ENCODE measurements at places on chromosomes 11 and 22.

DNA sequence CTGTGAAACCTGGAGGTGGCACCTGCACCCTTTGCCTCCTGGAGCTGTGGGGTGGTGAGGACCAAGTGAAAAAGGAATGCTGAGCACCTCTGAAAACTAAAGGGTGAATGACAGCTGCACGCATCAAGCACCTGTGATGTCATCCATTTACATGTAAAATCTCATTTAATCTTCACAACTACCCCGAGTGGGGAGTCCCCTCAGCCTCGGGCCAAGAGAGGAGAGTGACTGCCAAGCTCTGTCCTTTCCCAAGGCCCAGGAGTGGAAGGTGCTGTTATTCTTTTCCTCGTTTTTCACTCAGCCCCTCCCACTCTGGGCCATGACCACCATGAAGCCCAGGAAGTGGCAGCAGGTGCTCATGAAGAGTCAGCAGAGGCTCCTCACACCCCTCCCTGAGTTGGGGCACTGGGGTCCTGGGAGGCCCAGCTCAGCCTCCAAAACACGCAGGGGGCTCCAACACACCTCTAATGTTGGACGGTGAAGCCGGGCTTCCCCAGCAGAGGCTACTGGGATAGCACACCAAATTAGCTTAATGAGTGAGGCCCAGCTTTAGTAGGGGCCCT is 35.7 kb downstream of the NECTIN1 start:
- DNase-seq: no peak

- no peak for DNase-seq
Observed at GRCh38 chr22:25757686-25758085, 15.7 kb downstream of the MYO18B start.

GRCh38 chr11:79860336-79860735 is 419.5 kb upstream of the TENM4 start:
- no peak for DNase-seq

DNA sequence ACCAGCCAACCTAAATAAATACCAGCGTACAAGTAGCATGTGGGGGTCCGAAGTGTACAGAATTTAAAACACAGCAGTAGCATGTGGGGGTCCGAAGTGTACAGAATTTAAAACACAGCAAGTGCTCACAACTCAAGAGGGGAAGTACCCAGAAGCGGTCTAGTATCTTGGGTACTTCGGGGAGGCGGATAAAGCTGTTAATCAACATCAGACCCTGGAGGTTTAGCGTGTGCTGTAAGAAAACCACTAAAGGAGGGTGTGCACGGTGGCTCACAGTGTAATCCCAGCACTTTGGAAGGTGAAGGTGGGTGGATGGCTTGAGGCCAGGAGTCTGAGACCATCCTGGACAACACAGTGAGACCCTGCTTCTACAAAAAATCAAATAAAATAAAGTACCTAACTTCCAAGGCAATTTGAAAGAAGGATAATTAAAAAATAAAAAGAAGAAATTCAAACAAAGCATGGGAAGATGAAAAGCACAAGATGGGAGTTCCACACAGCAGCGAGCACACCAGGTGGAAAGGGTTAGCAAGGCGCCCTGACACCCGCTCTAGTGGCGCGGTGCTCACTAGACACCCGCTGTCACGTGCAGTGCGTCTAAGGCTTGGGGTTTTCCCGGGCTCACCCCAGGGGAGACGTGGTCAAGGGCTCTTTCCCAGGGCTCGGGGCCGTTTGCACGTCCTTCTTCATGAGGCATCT is 35.0 kb upstream of the MOB2 start:
- DNase-seq: no peak

DNA sequence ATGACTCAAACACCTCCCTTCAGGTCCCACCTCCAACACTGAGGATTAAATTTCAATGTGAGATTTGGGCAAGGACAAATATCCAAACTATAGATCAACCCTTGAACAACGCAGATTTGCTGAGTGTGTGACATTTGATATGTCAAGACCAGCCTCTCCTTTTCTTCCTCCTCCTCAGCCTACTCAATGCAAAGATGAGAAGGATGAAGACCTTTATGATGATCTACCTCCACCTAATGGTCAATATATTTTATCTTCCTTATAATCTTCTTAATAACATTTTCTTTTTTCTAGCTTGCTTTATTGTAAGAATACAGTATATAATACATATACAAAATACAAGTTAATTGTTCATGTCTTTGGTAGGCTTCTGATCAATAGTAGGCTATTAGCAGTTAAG is 67.5 kb upstream of the MPPED2 start:
- DNase-seq: no peak

- no peak for DNase-seq
Observed at GRCh38 chr11:128772814-128773213, 78.9 kb downstream of the FLI1 start.

- DNase-seq: no peak
Observed at GRCh38 chr11:8698917-8699441, 16.4 kb downstream of the RPL27A start.

DNA sequence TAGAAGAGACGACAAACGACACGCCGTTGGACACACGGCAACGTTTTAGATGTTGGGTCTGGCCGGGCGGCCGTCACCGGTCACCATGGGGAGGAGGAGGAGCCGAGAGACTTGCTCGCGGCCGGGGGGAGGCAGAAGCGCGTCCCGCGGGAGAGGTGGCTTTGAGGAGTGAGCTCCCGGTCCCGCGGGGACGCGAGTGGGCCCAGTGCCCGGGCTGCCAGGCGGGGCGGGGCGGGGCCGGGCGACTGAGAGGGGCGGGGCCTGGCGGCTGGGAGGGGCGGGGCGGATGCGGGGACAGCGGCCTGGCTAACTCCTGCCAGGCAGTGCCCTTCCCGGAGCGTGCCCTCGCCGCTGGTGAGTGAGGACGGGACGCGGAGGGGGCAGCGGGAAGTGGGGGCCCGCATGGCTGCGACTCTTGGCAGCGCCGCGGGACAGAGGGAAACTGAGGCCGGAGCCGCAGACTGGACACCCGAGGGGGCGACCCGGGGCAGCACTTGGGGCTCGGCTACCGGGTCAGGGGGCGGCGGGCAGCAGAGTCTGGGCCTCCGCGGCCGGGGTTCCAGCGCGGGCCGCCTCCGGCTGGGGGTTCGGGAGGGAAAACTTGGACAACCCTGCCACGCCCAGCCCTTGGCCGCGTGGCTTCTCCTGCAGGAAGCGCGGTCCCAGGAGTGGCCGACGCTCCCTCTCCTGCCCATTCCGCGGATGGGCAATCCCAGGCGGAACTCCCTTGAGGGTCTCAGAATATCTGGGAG is at the start of gene TSPO:
Gene TSPO, plus strand, starts transcription at position 309 of the 752 bp plus-strand sequence. CDS start 7,680 bp downstream, outside the sequence.
- peak; percentile 34 for DNase-seq

DNA sequence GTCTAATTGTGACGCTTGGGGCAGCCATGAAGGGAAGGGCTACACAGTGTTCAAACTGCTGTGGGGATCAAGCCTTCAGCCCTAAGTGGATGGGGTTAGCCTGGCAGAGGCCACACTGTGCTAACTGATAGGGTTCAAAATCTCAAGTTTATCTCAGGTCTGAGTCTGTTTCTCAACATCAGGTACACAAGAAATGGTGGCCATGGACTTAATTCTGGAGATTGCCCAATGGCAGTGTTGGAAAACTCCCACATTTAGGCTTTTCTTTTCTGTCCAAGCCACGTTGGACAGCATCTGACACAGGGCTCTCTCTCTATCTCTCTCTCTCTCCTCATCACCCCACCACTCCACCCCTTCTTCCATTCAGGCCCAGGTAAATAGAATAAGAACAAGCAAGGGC is 10.9 kb upstream of the DGAT2 start:
- no peak for DNase-seq

- DNase-seq: no peak
Observed at GRCh38 chr22:33677536-33677935, 242.7 kb downstream of the LARGE1 start.

GRCh38 chr22:46897246-46897623 is 134.8 kb downstream of the TBC1D22A start:
- no peak for DNase-seq

GRCh38 chr11:65918211-65919140 is at the start of gene C11orf68:
Gene C11orf68, minus strand, starts transcription at chr11:65919062. Its CDS starts 31 bp downstream, at chr11:65919031.
- DNase-seq: no peak

GRCh38 chr11:114081641-114082414 is 22.3 kb downstream of the ZBTB16 start:
- no peak for DNase-seq

DNA sequence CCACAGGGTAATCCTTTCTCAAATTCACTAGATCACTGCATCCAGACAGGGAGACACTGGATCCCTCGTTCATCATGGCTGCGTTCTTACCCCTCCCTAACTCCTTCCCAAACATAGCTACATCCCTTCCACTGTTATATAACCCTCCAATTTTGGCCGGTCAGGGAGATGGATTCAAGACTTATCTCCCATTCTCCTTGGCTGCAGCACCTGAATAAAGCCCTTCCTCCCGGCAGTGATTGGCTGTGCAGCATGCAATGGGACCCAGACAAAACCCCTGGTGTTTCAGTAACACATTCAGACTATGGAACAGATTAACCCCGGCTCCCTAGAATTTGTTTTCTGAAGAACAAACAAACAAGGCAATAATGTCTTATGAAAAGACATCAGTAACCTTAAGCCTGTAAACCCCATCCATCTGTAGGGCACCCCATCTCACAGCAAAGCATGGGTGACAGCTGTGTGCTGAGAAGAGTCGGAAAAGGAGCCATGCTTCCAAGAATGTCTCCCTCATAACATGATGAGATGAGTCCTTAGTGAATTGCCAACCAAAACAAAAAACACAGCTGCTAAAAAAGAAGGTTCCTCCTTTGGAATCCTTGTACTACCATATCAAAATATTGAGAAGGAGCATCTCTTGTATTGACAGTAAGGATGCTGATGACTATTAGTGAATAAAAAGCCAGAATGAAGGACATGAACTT is 5.0 kb downstream of the MIF start:
- no peak for DNase-seq

DNA sequence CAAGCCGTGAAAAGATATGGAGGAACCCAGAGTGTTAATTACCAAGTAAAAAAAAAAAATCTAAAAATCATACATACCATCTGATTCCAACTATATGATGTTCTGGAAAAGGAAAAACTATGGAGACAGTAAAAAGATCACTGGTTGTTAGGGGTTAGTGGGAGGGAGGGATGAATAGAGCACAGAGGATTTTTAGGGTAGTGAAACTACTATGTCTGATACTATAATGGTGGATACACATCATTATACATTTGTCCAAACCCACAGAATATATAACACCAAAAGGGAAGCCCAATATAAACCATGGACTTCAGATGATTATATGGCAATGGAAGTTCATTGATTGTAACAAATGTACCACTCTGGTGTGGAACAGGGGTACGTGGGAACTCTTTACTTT is 74.1 kb downstream of the ENTHD1 start:
- DNase-seq: no peak

GRCh38 chr22:21569459-21570170 is 2.1 kb downstream of the UBE2L3 start:
- no peak for DNase-seq

- DNase-seq: no peak
Observed at GRCh38 chr11:65304110-65304509, 10.6 kb upstream of the CDC42EP2 start.

- DNase-seq: no peak
Observed at GRCh38 chr22:32986766-32987040, 71.5 kb downstream of the SYN3 start.

DNA sequence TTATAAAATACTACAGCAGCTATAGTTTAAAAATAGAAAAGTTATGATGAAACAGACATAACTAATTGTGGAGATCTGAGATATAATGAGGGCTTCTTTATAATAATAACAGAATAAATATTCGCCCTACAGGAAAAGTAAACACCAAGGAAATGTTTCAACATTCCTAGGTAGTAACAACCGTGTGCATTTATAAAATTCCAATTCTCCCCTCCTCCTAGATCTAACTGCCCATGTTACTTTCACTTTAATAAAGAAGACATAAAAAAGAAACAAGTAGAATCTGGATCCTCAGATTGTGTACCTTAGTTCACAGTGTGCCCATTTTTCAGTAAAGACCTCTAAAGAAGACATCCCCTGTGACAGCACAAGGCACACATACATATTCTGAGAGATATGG is 57.8 kb upstream of the MN1 start:
- DNase-seq: no peak

GRCh38 chr11:115950660-115951059 is 446.4 kb upstream of the CADM1 start:
- no peak for DNase-seq

DNA sequence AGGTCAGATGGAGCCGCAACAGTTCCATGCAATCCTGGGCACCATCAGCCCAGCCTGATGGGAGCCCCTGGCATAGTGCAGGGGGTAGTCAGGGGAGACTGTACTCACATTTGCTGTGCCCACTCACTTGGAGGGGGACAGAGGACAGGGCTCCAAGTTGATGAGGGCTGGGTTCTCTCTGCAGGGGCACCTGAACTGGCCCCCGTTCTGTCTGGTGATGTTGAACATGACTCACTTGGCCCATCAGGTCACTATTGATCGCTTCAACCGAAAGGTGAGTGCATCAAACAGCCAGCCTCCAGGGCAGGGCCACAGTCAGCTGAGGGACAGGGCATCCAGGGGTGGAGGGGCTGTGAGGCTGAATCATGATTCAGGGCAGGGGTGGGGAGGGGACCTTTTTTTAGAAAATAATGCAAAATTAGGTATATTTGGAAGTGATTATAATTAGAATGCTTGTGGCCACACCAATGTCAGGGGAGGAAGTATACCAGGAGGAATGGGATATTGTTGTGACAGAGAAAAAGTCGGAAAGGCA is 66.4 kb downstream of the OTOG start:
- DNase-seq: no peak

GRCh38 chr11:116122697-116123472 is 618.7 kb upstream of the CADM1 start:
- DNase-seq: no peak

GRCh38 chr11:4484310-4484709 is 1.9 kb downstream of the OR52K1 start:
- no peak for DNase-seq

GRCh38 chr11:69361466-69361865 is 67.5 kb downstream of the MYEOV start:
- no peak for DNase-seq

- DNase-seq: no peak
Observed at GRCh38 chr11:117232911-117233409, 489 bp downstream of the RNF214 start.

- DNase-seq: peak; percentile 50
Observed at GRCh38 chr11:43278193-43278956, 33.4 kb upstream of the API5 start.

- peak; percentile 8 for DNase-seq
Observed at GRCh38 chr11:129695571-129696308, 119.9 kb upstream of the TMEM45B start.

GRCh38 chr11:15769203-15769602 is 587.1 kb downstream of the SOX6 start:
- no peak for DNase-seq

All from NCI-H460 (cell line).